Activated CD8-positive, alpha-beta memory T cell treated with anti-CD3 and anti-CD28 coated beads, Interleukin-2, amount 10 ng/mL, durations not matched to agents 7 days and 5 days (primary cell): ENCODE measurements at places on chromosomes 1 and 21. TPM values are rescaled to one million over a fixed set of nuclear protein-coding genes. Genes with fewer than 3 reads are reported as not detected.

C1orf50 gene
- 4.6 TPM for total RNA-seq

TBX19 gene
- 3.6 TPM for total RNA-seq

UBE4B gene
- 28.7 TPM for total RNA-seq

AGPAT3 gene
- 101 TPM for total RNA-seq

ERVH48-1 gene
- total RNA-seq: not detected

PADI3 gene
- not detected for total RNA-seq

- H3K27me3 ChIP-seq: no peaks in the 10 kb centered on the region
- no peaks in the 10 kb centered on the region for H3K36me3 ChIP-seq
- no peak overlapping the region for H3K27ac ChIP-seq
- no peaks in the 10 kb centered on the region for H3K4me1 ChIP-seq
- no peak overlapping the region for H3K4me3 ChIP-seq
These were observed 142.9 kb downstream of the APP start for GRCh38 chr21:26027696-26028095.

DNA sequence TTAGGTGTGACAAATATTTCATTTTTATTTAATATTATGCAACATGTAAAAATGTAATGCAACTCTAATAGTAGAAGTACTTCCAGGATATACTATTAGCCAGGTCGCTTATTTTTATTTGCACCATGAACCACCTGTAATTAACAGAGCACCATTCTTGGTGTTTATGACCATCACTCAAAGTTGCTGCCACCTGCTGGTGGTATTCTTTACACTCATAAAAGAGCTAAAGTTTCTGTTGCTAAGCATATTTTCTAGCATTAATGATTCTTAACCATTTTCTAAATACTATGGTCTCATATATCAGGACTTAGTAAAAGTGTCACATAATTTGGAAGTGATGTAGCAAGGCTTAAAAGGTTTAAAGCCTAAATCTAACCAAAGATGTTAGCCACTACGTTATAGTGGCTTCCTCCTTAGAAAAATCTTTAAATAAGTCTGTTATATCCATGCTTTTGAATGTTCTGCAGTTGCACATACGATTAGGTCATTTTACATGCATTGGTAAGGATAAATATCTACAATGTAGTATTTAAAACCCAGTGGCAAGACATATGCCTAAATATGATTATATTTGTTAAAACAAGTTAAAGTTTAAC is 244.5 kb downstream of the NEGR1 start:
- no peak overlapping the region for H3K4me3 ChIP-seq
- no peaks in the 10 kb centered on the region for H3K36me3 ChIP-seq
- no peak overlapping the region for H3K27ac ChIP-seq
- H3K27me3 ChIP-seq: no peaks in the 10 kb centered on the region
- DNase-seq: no peak
- H3K4me1 ChIP-seq: no peaks in the 10 kb centered on the region

GRCh38 chr21:38798481-38798882 is 7.2 kb upstream of the ETS2 start:
- no peak overlapping the region for H3K27ac ChIP-seq
- H3K4me1 ChIP-seq: peaks cover 15% of the 10 kb centered on the region
- no peak overlapping the region for H3K4me3 ChIP-seq
- H3K27me3 ChIP-seq: peaks cover 8% of the 10 kb centered on the region
- DNase-seq: peak; percentile 43
- no peaks in the 10 kb centered on the region for H3K36me3 ChIP-seq

DNA sequence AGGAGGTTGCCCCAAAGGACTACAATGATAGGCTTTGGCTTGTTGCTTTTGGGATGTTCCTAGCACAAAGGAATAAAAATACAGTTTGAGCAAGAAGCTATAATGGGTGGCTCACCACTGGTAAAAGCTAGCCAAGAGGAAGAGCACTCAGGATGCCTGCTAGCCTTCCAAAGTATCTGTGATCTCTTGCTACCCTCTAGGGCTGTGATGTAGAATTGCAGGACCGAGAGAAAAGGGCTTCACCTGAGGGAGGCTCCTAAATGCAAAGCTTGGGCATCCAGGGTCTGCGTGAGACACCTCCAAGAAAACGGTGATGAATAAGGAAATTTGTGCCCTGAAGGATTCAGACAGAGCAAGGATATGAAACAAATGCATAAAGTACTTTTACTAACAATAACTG is 17.7 kb downstream of the IVL start:
- H3K4me3 ChIP-seq: no peak overlapping the region
- no peak for DNase-seq
- H3K27me3 ChIP-seq: peaks cover 11% of the 10 kb centered on the region

GRCh38 chr1:224427346-224427745 is 7.3 kb downstream of the WDR26 start:
- H3K27ac ChIP-seq: no peak overlapping the region
- peaks cover 57% of the 10 kb centered on the region for H3K36me3 ChIP-seq
- no peak for DNase-seq
- H3K4me1 ChIP-seq: peaks cover 50% of the 10 kb centered on the region
- H3K4me3 ChIP-seq: no peak overlapping the region

GRCh38 chr1:167401260-167401873 is 117.0 kb downstream of the CD247 start:
- peak; percentile 74 for DNase-seq
- H3K36me3 ChIP-seq: peaks cover 20% of the 10 kb centered on the region
- H3K27me3 ChIP-seq: no peaks in the 10 kb centered on the region
- H3K27ac ChIP-seq: no peak overlapping the region

DNA sequence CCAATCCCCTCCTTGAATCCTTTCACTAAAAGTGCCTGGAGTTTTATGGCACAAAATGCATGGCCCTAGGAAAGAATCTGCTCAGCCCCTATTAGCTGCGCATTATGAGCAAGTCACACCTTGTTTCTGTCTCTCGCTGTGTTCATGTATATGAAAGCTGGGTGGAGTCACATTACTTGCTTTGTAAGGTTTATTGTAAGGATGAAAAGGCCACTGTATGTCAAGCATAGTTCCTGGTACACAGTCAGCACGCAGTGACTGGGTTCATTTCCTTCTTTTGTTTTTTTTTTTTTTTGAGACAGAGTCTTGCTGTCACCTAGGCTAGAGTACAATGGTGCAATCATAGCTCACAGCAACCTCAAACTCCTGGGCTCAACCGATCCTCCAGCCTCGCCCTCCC is 6.7 kb upstream of the SLC9A1 start:
- no peaks in the 10 kb centered on the region for H3K36me3 ChIP-seq
- H3K4me3 ChIP-seq: no peak overlapping the region
- H3K27me3 ChIP-seq: no peaks in the 10 kb centered on the region
- H3K4me1 ChIP-seq: peaks cover 3% of the 10 kb centered on the region

GRCh38 chr1:119593805-119594204 is 54.3 kb downstream of the ZNF697 start:
- no peaks in the 10 kb centered on the region for H3K4me1 ChIP-seq
- no peaks in the 10 kb centered on the region for H3K36me3 ChIP-seq
- DNase-seq: no peak
- H3K27me3 ChIP-seq: peaks cover 23% of the 10 kb centered on the region
- H3K4me3 ChIP-seq: no peak overlapping the region
- H3K27ac ChIP-seq: no peak overlapping the region

DNA sequence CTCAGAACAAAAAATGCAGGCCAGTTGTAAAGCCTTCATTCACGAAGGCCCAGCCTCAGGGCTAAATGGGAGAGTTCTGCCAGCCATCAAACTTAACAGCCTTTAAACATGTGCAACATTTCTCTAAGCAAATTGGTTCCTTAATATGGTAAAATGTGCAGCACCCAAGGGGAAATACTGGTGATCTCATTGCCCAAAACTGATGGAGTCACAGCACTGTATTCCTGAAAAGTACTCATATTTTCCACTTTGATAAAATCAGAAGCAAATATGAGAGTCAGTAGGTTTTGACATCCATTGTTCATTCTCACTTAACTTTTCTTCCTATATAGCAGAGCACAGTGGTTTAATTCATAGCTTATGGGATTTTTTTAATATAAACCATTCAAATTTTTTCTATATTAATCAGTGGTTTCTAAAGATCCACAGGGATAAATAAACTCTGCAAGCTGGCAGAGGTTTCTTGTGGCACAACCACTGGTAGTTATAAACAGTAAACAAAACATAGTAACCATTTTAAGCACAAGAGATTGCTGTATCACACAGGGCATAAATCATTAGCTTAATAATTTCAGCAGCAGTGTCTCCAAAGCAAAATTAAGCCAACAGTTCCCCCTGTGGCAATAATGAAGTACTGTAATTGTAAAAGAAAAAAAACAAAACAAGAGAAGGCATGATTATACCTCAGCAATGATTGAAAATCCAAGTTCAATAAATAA is 106.9 kb upstream of the LYPLAL1 start:
- no peak overlapping the region for H3K27ac ChIP-seq
- H3K4me1 ChIP-seq: no peaks in the 10 kb centered on the region
- no peaks in the 10 kb centered on the region for H3K36me3 ChIP-seq
- H3K27me3 ChIP-seq: no peaks in the 10 kb centered on the region
- DNase-seq: no peak

- peaks cover 4% of the 10 kb centered on the region for H3K4me1 ChIP-seq
- no peak overlapping the region for H3K4me3 ChIP-seq
- DNase-seq: no peak
- no peaks in the 10 kb centered on the region for H3K36me3 ChIP-seq
- H3K27ac ChIP-seq: no peak overlapping the region
These were observed 19.2 kb upstream of the SLC44A5 start for GRCh38 chr1:75630004-75630594.

DNA sequence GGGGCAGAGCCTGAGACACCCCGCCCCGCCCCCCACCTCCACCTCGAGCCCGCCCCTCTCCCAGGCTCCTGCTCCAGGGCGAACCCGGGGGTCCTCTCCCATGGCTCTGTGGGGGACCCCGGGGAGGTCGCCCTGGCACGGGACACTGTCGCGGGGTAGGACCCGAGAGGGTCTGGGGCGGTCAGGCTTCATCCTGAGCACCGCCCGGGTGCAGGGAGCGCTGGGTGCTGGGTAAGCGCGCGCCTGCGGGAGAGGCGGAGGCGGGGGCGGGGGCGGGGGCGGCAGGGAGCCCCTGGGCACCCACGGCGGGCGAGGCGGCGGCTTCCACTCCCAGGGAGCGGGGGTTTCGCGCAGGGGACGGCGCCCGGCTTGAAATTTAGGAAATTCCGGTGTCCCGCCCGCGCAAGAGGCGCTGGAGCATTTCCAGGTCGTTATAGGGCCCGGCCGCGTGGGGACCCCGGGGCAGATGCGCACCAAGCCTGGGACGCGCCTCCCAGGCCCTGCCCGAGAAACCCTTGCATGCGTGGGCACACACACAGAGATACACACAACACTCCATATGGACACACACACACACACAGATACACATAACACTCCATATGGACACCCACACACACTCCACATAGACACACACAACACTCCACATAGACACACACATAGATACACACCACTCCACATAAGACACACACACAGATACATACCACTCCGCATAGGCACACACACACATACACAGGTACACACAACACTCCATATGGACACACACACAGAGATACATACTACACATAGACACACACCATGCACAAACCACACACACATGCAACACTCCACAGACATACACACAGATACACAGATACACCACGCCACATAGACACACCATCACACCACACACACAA is 48.7 kb upstream of the SLC19A1 start:
- no peak overlapping the region for H3K27ac ChIP-seq
- H3K4me3 ChIP-seq: no peak overlapping the region
- H3K36me3 ChIP-seq: peaks cover 14% of the 10 kb centered on the region
- DNase-seq: peak; percentile 74

GRCh38 chr1:81585371-81585770 is 215.4 kb upstream of the ADGRL2 start:
- H3K36me3 ChIP-seq: no peaks in the 10 kb centered on the region
- DNase-seq: no peak
- no peak overlapping the region for H3K27ac ChIP-seq
- H3K27me3 ChIP-seq: no peaks in the 10 kb centered on the region

DNA sequence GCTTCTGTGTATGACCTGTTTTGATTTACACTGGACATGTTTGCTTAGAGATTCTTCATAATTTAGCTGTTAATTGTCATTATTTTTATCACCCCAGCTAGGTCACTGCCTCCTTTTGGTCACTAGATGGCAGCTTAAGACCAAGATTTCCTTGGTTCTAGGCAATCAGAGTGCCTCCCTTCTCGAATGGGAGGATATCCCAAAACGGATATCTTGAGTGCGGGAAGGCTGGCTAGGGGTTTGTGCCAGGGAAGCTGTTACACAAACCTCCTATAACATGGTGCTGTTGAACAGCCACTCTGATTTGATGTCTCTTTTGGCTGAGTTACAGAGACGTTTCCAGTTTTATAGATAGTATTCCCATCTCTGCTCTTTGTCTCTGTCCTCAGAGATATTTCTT is 283.5 kb downstream of the S1PR1 start:
- H3K36me3 ChIP-seq: no peaks in the 10 kb centered on the region
- peaks cover 11% of the 10 kb centered on the region for H3K27me3 ChIP-seq
- no peak overlapping the region for H3K27ac ChIP-seq
- H3K4me1 ChIP-seq: peaks cover 5% of the 10 kb centered on the region

- no peak overlapping the region for H3K4me3 ChIP-seq
- no peak overlapping the region for H3K27ac ChIP-seq
- peaks cover 7% of the 10 kb centered on the region for H3K27me3 ChIP-seq
- peaks cover 7% of the 10 kb centered on the region for H3K4me1 ChIP-seq
- no peaks in the 10 kb centered on the region for H3K36me3 ChIP-seq
- no peak for DNase-seq
These were observed 299.0 kb downstream of the TPR start for GRCh38 chr1:186076006-186076405.

DNA sequence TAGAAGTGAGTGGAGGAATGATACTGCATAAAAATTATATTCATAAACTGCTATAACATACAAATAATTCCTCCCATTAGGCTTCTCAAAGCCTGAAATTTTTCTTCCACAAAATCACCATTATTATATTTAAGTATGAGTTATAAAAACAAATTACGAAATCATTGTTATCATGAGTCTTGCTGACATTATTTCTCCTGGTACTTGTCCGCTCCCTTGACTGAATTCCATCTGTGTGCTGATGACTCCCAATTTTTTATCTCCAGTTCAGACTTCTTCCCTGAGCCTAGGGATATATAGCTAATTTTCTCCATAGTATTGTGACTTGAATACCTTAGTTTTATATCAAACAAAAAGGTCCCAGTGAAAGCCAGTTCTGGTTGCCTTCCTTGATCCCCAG is 268.2 kb downstream of the HMCN1 start:
- no peaks in the 10 kb centered on the region for H3K36me3 ChIP-seq
- no peak for DNase-seq
- H3K4me1 ChIP-seq: no peaks in the 10 kb centered on the region
- no peak overlapping the region for H3K4me3 ChIP-seq
- H3K27ac ChIP-seq: no peak overlapping the region
- H3K27me3 ChIP-seq: no peaks in the 10 kb centered on the region

- peaks cover 5% of the 10 kb centered on the region for H3K27me3 ChIP-seq
- no peaks in the 10 kb centered on the region for H3K4me1 ChIP-seq
- DNase-seq: no peak
These were observed 191.8 kb downstream of the LYPLAL1 start for GRCh38 chr1:219365451-219365850.

- H3K27me3 ChIP-seq: no peaks in the 10 kb centered on the region
- DNase-seq: no peak
- peaks cover 48% of the 10 kb centered on the region for H3K36me3 ChIP-seq
- no peaks in the 10 kb centered on the region for H3K4me1 ChIP-seq
These were observed 28.8 kb downstream of the HEATR1 start for GRCh38 chr1:236575523-236575922.
